ENCODE measurements at places on chromosomes 5 and 9. TPM values are rescaled to one million over a fixed set of nuclear protein-coding genes. Genes with fewer than 3 reads are reported as not detected.

Gene C8G
- 0.77 TPM for total RNA-seq

Gene CCDC171
- 0.26 TPM for total RNA-seq

Gene DCAF10
- total RNA-seq = 23.4 TPM

Gene PRSS3
- 12.8 TPM for total RNA-seq
